GOT3 (cell line): ENCODE measurements at places on chromosomes 11 and 22.

DNA sequence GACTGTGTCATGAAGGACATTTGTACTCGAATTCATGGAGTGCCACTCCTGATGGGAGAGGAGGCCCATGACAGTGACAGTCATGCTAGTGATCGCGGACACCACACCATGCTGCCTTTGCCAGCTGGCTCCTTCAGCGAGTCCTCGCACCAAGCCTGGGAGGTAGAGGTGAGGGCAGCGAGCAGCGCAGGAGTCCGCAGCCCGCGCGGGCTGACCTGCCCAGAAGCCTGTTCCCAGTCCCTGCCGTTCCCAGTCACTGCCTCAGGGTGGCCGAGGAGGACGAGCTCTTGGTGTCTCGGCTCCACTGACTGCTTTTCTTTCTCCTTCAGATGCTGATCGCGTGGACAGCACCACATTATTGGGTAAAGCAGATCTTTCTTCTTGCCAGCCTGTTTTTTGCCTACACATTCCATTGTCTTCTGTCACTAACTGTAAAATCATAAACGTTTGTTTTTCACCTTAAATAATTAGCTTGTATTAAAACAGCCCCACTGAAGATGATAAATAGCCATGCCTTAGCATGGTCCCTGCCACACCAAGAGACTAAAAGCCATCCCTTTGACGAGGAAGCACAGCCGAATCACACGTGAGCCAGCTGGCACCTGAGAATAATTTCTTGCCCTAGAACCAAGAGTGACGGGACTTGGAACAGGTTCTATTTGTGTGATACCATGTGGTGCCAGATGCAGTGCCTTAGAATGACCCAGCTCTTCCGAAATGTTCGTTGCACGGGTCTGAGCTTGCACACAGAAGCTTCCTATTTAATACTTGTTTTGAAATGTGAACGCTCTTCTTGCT lies 25.5 kb downstream of the FAM118A start:
- no peak for DNase-seq

DNA sequence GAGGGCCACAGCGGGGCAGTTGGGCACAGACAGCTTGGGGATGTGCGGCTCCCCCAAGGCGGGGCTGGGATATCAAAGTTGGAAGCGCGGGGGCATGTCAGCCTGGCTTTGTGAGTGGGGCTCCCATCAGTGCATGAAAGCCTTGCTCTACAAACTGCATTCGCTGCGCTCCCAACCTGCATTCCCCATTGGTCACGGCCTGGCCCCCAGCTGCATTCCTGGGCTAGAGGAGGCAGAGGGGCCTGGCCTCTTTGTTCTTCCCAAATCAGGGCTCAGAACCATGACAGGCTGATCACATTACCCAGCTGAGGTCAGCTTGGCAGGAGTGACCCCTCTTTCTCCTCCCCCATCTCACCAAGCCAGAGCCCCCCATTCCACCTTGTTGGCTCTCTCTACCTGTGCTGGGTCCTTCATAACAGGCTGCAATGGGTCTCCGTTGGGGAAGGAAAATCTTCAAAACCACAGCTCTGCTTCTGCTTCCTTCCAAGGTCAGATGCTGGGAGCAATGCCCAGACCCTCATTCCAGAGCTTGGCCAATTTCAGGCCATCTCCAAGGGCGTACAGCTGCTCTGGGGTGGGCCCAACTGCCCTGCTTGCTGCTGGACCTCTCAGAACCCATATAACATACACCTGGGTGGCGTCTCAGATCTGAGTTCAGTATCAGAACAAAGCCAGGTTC lies 38.7 kb upstream of the CDON start:
- DNase-seq: no peak

DNA sequence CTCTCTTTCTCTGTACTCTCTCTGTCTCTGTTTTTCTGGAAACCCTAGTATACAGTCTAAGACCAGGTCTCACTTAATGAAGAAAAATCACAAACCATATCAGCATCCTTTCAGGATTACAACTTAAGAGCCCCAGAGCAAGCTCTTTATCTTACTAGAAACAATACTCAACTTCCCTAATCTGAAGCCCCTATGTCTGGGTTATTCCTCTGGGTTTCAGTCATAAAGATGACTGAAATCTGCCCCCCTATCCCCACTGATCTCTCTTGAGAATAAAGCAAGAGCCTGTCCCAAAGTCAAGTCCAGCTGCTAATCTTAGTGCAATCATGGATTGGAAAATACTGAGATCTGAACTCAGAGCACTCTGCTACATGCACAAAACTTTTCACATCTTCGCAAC lies 53.9 kb upstream of the PICALM start:
- no peak for DNase-seq

- DNase-seq: no peak
Observed at GRCh38 chr22:25403811-25404471, 160.5 kb upstream of the GRK3 start.

GRCh38 chr22:50376085-50376651 lies 33.0 kb downstream of the PPP6R2 start:
- no peak for DNase-seq
